ENCODE measurements at places on chromosomes 6 and 20.

DNA sequence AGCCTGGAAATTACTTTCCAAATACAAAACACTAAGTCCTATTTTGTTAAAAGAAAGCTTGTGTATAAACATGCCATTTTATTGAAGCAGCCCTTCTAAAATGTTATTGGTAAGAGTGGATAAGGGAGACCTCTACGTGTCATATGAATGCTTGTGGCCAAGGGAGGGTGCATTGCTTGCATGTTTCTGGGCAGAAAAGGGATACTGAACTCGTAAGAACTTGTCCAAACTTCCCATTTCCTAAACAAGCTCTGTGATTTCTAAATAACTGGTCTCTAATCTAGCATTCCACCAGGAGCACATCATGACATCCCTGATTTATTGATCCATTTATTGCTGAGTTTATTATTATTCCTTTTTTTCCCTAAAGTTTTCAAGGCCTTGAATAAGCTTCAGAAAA, 474.1 kb downstream of the CD109 start:
- H3K4me3 ChIP-seq: no peak overlapping the region
- no peak for DNase-seq
- no peak overlapping the region for H3K27ac ChIP-seq
- no peaks in the 10 kb centered on the region for H3K36me3 ChIP-seq
- no peaks in the 10 kb centered on the region for H3K4me1 ChIP-seq

DNA sequence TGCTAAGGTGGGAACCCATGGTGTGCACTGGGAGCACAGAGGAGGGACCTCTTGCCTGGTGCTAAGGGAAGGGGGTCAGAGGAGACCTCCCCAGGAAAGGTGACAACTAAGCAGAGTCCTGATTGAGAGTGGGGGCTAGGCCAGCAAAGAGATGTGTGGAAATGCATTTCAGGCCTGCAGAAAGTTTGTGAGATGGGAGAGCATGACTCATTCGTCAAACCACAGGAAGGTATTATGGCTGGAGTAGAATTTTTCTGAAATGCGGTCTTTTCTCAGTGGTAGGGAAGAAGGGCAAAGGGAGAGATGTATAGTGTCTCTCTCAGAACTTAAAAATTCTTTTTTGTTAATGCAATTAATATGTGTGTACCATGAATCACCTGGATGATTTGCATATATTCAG, 23.6 kb upstream of the EDN1 start:
- no peak overlapping the region for H3K27ac ChIP-seq
- DNase-seq: no peak
- no peaks in the 10 kb centered on the region for H3K36me3 ChIP-seq

DNA sequence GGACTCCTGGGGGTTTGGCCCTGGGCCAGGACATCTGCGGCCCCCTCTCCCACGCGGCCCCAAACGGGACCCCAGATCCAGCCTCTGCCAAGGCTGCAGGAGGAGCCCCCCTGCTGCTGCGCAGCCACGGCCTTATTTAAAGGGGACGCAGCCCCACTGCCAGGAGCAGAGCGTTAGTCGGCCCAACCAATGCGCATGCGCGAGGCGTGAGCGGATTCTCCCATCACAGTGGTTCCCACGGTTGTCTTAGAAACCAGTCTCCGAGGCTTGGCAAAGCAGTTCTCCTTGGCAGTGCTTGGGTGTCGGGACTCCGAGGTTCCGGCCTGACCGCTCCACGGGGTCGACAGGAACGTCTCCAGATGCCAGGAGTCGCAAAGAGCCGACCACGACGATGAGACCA, 288.3 kb upstream of the ZNF337 start:
- peaks cover 4% of the 10 kb centered on the region for H3K4me1 ChIP-seq
- DNase-seq: no peak
- H3K4me3 ChIP-seq: no peak overlapping the region
- H3K27me3 ChIP-seq: no peaks in the 10 kb centered on the region

DNA sequence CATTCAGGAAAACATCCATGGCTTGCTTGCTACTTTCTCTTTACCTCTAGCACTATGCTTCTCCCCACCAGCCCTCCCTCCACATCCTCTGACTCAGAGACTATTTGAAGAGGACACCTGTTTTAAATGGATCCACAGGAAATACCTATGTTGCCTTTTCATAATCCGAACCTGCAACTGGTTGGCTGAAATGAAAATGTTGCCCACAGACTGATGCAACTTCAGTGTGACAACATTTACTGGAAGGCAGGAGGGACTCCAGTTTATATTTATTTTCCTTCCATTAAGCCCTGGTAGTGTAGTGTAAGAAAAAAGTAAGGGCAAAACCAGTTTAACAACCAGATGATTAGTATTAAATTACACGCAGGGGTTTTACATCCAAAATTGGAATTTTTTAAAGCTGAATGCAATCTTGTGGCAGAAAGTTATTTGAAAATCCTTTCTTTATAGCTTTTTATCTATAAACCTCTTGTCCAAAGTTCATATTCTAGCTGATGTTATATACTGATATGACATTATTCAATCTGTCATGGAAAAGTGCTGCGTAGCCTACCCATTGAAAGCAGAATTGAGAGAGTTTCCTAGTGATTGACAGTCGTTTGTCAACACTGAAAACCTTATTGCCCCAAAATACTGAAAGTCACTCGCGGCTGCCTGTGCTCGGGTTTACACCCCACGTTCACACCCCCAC, 881 bp upstream of the AIG1 start:
- H3K4me3 ChIP-seq: peak overlapping the region; percentile 65
- DNase-seq: no peak
- H3K4me1 ChIP-seq: peaks cover 16% of the 10 kb centered on the region
- no peaks in the 10 kb centered on the region for H3K27me3 ChIP-seq
- H3K27ac ChIP-seq: peak overlapping the region; percentile 100

DNA sequence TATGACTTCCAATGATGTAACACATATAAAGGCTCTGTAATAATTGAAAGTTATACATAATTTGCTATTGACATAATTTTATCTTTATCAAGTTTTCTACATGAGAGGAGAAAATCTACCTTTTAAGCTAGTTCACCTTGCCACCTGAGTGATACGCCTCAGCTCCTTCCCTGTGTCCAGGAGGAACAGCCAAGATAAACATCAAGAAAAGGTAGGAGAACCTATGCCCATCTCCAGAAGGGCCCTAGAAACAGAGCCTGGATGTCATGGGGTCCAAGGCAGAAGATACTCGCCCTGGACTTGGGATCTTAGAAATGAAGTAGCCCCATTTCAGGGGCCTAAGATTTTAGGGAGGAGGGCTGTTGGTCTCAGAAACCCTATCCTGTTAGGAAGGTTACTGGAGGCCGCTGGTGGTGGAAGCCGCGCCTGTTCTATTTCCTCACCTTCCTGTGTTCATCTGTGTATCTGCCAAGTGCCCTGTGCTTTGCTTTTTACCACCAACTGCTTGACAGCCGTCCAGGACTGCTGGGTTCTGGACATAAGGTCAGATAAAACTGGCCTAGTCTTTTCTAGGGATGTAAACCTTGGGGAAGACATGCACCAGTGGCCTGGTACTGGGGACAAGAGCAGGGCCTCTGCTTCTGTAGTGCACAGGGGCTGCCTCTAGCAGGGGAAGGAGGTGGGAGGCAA, 178.5 kb downstream of the ARID1B start:
- H3K36me3 ChIP-seq: no peaks in the 10 kb centered on the region
- peak overlapping the region; percentile 48 for H3K27ac ChIP-seq
- no peaks in the 10 kb centered on the region for H3K27me3 ChIP-seq
- H3K4me3 ChIP-seq: no peak overlapping the region
- DNase-seq: no peak

DNA sequence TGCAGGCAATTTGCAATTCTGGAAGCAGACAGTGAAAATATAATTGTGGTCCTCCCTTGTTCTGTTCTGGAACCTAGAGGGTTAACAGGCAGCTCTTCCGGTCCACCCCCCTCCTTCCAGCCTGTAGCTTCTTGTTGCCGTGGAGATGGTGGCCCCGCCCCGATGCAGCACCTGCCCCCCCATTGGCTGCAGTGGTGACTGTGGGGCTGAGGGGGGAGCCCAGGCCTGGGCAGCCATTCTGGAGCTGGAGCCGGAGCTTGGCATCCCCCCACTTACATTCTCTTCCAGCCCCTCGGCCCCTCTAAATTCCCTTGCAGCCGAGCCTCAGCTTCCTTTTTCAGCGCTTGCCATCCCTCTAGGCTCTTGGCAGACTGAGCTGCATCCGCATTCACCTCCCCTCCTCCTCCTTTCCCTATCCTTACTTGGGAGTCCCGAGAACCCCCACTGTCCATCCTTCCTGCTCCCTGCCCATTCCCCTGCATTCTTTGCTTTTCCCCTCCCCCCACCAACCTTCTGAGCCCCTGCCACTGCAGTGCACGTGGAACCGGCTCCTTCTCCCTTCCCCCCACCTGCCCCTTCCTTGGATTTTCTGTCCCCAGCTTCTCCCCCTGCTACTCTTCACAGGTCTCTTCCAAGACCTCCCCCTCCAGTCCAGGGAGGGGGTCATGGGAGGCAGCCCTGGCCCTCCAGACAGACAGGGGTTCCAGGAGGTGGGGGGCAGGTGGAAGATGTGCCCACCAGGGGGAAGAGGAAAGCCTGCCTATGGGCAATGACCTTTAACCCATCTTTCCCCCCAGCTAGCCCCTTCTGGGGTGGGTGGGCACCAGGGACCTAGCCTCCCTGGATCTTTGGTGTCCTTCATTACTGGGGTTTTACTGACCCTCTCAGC, 11.4 kb downstream of the SYNGAP1 start:
- peak overlapping the region; percentile 8 for H3K27ac ChIP-seq
- H3K27me3 ChIP-seq: no peaks in the 10 kb centered on the region

- no peaks in the 10 kb centered on the region for H3K4me1 ChIP-seq
- no peak overlapping the region for H3K27ac ChIP-seq
- peak; percentile 12 for DNase-seq
- H3K27me3 ChIP-seq: no peaks in the 10 kb centered on the region
These were observed 80.1 kb downstream of the FYN start for GRCh38 chr6:111792914-111793700.

GRCh38 chr6:5866547-5867051, 140.1 kb downstream of the NRN1 start:
- H3K27ac ChIP-seq: no peak overlapping the region
- H3K4me3 ChIP-seq: no peak overlapping the region
- peak; percentile 4 for DNase-seq
- no peaks in the 10 kb centered on the region for H3K4me1 ChIP-seq
- no peaks in the 10 kb centered on the region for H3K36me3 ChIP-seq
- no peaks in the 10 kb centered on the region for H3K27me3 ChIP-seq

DNA sequence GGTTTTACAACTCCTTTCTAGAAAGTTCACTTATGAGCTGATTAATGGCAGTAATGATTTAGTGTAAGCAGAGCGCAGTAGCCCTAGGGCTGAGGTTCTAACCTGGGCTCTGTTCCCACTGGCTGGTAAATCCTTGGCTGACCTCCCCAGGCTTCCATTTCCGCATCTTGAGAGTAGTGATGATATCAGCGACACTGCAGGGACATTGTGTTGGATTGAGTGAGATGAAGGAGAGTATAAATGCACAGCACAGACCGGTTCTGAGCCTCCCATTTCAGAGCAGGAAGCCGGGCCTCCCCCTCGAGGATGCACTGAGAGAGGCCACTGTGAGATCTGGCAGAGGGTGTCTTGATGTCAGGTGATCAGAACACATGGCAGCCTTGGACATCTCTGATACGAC, 477.2 kb upstream of the SULF2 start:
- no peaks in the 10 kb centered on the region for H3K27me3 ChIP-seq
- no peak for DNase-seq
- H3K4me3 ChIP-seq: no peak overlapping the region
- no peaks in the 10 kb centered on the region for H3K36me3 ChIP-seq

GRCh38 chr6:68235326-68235784, 399.7 kb upstream of the ADGRB3 start:
- H3K4me1 ChIP-seq: no peaks in the 10 kb centered on the region
- H3K4me3 ChIP-seq: no peak overlapping the region
- no peaks in the 10 kb centered on the region for H3K27me3 ChIP-seq
- H3K36me3 ChIP-seq: no peaks in the 10 kb centered on the region
- no peak for DNase-seq

GRCh38 chr6:148816117-148816516, 69.3 kb downstream of the UST start:
- no peaks in the 10 kb centered on the region for H3K36me3 ChIP-seq
- H3K27ac ChIP-seq: no peak overlapping the region
- no peaks in the 10 kb centered on the region for H3K4me1 ChIP-seq
- no peak overlapping the region for H3K4me3 ChIP-seq

GRCh38 chr6:36691612-36692011, 6.0 kb upstream of the RAB44 start:
- no peaks in the 10 kb centered on the region for H3K36me3 ChIP-seq
- H3K27me3 ChIP-seq: no peaks in the 10 kb centered on the region
- no peak for DNase-seq
- no peak overlapping the region for H3K4me3 ChIP-seq
- H3K27ac ChIP-seq: no peak overlapping the region

GRCh38 chr6:142395768-142396231, 94.0 kb downstream of the ADGRG6 start:
- no peaks in the 10 kb centered on the region for H3K36me3 ChIP-seq
- H3K4me1 ChIP-seq: no peaks in the 10 kb centered on the region
- no peaks in the 10 kb centered on the region for H3K27me3 ChIP-seq
- H3K27ac ChIP-seq: no peak overlapping the region
- H3K4me3 ChIP-seq: no peak overlapping the region
- DNase-seq: no peak

DNA sequence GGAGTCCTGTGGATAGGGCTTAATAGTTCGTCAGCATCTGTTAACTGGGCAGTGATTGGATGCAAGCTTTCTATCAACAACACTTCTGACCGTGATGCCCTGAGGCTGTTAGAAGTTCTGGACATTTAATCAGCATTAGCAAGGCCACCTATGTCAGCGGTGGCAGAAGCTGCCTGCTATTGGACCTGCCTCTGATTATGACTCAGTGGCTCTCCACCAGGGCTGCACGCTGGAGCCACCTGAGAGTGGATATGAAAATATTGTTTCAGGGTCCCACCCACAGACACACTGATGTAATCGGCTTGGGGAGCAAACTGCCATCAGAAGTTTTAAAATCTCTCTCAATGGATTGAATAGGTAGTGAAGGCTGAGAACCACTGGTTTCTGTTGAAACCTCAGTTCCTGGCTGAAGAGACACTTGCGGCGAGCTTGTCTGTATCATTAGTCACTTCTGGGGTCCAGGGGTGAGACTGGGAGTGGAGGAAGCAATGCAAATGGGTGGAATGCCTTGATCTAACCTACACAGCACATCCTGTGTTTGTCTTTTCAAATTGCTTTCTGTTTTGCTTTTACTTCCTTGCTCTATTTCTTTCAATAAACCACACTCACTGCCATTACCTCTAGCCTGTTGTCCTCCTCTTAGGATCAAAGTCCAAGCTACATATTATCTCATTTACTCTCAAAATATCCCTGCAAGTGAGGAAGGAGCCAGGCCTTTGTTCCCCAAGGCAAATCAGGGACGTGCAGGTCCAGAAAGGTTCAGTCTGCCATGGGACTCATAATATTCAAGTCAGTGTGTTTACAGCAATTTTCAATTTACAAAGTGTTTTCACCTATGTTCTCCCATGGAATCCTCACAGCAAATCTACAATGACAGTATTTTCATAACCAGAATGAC, 4.2 kb downstream of the CLIC5 start:
- peaks cover 7% of the 10 kb centered on the region for H3K4me1 ChIP-seq
- DNase-seq: no peak
- H3K36me3 ChIP-seq: no peaks in the 10 kb centered on the region
- H3K27ac ChIP-seq: no peak overlapping the region

Data from liver (tissue), 10 donors.